ENCODE measurements at places on chromosomes 11 and 22.
A peak's percentile ranks its signal among the peaks of the same experiment; 100 is the strongest.

GRCh38 chr22:44933666-44934453, 75.9 kb downstream of the PHF21B start:
- no peak for DNase-seq

- DNase-seq = no peak
These were observed 58.6 kb upstream of the VPREB1 start for GRCh38 chr22:22185844-22186499.

- DNase-seq = no peak
These were observed 25.1 kb downstream of the NPAT start for GRCh38 chr11:108197351-108197750.

GRCh38 chr11:123413636-123414035, 16.4 kb upstream of the GRAMD1B start:
- DNase-seq = no peak

DNA sequence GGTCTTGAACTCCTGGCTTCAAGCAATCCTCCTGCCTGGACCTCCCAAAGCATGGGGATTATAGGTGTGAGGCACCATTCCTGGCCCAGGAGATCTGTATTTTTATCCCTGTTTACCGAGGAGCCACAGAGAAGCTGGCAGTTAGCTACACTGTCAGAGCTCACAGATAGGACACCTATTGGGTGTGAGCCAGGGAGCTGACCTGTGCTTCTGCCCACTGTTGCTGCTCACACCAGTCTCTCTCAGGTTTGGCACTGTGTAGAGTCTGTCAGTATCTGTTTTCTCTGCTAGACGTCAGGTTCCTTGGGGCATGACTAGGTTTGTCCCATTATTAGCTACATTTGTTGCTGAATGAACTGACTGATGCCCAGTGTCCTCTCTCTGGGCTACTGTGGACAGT, 17.5 kb downstream of the PPP6R2 start:
- DNase-seq = no peak

DNA sequence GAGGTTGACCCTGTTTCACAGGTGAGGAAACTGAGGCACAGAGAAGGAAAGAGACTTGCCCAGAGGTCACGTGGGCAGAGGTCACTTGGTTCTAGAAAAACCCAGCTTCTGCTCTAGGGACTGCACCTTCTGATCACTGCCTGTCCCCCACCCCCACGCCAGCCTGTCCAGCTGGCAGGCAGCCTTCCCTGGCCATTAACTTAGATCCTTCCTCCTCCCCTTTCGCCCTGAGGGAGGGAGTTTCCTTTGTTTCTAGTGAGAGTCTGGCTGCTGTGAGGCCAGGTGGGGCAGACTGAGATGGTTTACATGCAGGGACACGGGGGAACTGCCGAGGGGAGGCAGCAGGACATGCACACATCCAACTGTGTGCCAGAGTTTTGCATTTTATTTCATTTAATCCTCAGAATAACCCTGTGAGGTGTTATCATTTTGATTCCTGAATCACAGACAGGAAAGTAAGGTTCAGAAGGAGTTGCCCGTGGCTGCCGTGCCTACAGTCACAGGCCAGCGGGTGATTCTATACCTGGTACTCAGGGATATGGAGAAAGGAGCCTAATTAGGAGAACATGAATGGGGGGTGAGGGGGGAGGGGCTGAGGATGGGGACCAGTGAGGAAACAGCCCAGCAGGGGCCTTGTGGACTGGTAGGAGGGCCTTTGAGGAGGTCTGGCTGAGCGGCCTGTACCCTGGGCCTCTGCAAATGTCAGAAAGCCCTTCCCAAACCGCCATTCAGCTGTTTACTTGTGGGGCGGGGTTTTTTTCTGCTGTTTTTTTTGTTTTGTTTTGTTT, 3.4 kb downstream of the FAM83F start:
- no peak for DNase-seq

- DNase-seq = no peak
These were observed 21.9 kb downstream of the SERPINH1 start for GRCh38 chr11:75583718-75584658.

GRCh38 chr22:29408940-29409339, 20.6 kb upstream of the AP1B1 start:
- no peak for DNase-seq

DNA sequence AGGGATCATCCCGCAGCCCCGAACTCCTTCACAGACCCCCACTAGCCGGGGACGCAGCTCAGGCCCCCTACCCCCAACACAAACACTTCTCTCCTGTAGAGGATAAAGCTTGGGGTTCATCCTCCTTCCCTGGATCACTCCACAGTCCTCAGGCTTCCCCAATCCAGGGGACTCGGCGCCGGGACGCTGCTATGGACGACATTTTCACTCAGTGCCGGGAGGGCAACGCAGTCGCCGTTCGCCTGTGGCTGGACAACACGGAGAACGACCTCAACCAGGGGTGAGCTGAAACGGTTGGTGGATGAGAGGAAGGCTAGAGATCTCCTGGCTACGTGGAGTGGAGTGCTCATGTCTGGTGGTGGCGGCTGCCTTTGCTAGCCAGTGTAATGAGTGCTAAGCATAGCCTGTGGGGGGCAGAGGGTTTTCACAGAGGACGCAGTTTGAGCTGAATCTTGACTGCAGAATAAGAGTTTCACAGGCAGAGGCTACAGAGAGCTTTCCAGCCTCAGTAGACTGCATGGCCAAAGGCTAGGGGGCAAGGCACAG, 580 bp downstream of the ILK start:
- DNase-seq = peak; percentile 72

- DNase-seq = no peak
These were observed 100.3 kb downstream of the TENM4 start for GRCh38 chr11:79340535-79340934.

- no peak for DNase-seq
These were observed 912 bp downstream of the KREMEN1 start for GRCh38 chr22:29073618-29074275.

GRCh38 chr11:50174189-50174588, 141.5 kb downstream of the OR4C45 start:
- DNase-seq = no peak
